ENCODE measurements at places on chromosomes 12 and 14. TPM values are rescaled to one million over a fixed set of nuclear protein-coding genes. Genes with fewer than 3 reads are reported as not detected.

- no peak for DNase-seq
These were observed 6.6 kb upstream of the GOLGA5 start for GRCh38 chr14:92787554-92787953.

- no peak for DNase-seq
These were observed 21.9 kb downstream of the YBX3 start for GRCh38 chr12:10701131-10701681.

DNA sequence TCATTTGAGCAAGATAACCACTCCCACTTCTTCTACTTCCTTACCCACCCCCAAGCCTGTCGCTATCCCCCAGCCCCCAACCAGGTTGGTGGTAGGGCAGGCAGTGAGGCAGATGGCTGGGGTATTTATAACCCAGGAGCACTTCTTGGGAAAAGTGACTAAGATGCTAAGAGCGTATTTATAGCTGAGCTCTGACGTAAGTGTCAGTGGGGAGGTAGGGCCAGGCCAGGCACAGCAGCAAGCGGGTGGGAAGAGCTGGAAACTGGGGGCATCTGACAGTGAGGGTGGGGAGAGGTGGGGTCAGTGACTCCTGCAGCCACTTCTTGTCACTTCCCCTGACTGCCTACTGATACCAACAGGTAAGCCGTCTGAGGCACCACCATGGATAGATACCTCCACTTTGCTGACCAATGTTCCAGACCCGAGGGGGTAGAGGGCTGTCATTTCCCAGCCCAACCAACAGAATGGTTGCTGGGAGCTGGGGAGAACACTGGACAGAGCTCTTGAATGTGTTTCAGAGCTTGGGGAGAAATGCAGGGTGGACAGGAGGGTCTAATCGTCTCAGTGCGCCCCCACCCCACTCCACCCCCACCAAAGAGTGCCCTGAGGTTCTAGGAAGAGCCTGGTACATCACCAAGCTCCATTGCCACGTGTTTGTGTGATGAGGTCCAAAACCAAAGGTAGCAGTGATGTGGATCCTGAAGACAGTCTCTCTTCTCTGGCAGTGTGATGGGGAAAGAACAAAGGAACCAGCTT lies 2.7 kb upstream of the INHBE start:
- no peak for DNase-seq

DNA sequence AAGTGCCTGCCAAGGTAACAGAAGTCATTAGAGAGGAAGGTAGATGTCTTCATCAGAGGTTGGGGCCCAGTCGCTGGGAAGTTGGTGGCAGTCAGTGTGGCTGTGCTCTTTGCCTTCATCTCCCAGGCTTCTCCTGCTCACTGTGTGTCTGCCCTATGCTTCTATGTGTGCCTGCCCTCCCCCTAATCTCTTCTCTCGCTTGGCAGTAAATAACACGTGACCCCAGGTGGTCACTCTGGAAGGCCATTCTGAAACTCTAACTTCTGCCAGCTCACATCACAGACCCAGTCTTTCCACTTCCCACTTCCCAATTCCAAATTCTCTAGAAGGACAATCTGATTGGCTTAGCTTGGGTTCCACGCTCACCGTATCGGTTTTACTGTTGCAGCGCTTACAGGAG lies 9.3 kb downstream of the ZNF664 start:
- DNase-seq = no peak

- DNase-seq = no peak
These were observed 58.7 kb downstream of the MVK start for GRCh38 chr12:109632342-109632741.

GRCh38 chr14:61104358-61104757 lies 123.3 kb downstream of the SLC38A6 start:
- no peak for DNase-seq

- no peak for DNase-seq
These were observed 455.1 kb downstream of the BTG1 start for GRCh38 chr12:91690531-91690930.

DNA sequence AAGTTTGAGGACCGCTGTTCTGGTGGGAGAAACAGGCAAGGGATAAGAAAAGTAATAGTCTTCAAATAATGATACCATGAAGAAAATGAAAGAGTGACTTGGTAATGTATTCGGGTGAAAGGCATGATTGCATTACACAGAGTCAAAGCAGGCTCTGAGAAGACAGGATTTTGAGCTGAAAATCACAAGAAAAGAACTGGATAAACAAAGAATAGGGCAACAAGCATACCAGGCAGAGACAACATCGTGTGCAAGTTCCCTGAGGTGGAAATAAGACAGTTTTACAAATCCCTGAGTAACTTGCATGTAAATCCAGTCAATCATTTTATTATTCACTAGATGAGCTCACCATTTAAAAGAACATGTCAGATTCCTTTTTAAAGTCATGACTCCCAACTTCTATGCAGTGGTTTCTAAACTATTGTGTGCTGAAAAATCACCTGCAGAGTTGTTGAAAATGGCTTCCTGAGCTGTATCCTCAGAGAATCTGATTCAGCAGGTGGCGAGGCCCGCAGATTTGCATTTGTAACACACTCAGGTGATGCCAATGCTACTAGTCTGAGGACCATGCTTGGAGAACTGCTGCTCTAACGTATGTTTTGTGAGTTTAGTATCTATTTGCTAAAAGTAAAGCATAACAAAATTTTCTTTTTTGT lies 133.0 kb upstream of the ABCD2 start:
- DNase-seq = no peak

The LMNTD1 gene
- total RNA-seq = not detected

DNA sequence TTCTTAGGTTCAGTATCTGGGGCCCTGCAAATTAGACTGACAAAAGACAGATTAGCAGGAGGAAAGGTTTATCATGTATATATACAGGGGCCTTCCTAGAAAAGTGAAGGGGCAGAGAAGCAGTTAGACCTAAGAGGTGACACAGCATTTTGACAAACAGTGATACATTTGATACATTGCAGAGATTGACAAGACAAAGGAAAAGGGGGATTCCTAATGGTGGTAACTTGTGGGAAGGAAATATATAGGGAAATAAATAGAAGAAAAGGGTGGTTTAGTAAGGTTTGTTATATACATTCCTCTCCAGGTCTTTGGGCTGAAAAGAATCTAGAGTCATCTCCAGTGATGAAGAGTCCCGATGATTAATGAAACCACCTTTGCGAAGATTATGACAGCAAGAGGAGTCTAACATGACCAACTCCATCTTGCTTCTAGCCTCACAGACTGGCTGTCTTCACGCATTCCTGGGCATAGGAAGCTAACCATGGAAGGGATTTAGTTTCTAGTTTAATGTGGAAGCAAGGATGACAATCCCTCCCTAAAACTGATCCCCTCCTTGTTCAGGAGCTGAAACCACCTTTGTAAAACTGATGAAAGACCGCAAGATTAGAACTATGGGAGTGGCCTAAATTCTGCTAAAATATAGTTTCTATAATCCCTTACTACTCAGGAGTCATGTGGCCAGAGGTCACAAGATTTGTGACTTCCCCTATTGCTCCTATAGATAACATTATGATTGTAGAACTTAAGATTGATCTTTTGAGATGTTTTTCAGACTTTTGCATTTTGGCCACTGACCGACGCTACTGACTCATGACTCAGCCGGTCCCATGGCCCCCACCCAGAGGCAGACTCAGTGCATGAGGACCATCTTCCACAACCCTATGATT lies 31.1 kb upstream of the CPM start:
- no peak for DNase-seq

The RNU4-1 gene
- 3,645 TPM for total RNA-seq

The PTPN6 gene
- total RNA-seq = 54.8 TPM

- DNase-seq = no peak
These were observed 4.4 kb upstream of the CLEC2A start for GRCh38 chr12:9936591-9936990.
